MM.1S (cell line): ENCODE measurements at places on chromosomes 5 and 9.

DNA sequence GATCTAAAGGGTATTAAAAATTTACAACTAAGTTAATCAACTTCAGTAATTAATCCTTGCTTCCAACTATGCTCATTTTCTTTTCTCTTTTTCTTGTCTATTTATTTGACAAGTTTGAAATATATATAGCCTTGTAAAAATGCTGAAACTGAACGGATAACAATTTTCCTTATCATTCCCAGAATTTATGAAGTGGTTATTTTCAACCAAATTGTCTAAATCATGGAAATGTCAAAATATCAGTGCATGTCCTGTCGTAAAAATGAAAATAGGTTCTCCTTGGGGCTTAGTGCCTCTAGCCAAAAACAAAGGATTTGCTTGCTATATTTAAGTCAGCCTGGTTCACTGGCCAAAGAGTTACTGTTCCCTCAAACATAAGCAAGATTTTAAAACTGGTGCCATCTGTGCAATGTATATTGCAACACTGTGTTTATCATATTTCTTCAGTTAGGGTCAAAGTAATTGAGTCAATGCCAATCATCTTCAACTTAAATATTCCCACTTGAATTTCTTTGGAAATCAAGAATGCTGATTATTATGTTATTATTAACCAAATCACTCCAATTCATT is 798.3 kb downstream of the MAT2B start:
- H3K4me1 ChIP-seq = peaks cover 17% of the 10 kb centered on the region
- no peak overlapping the region for H3K27ac ChIP-seq
- no peaks in the 10 kb centered on the region for H3K36me3 ChIP-seq
- no peak overlapping the region for H3K4me3 ChIP-seq

DNA sequence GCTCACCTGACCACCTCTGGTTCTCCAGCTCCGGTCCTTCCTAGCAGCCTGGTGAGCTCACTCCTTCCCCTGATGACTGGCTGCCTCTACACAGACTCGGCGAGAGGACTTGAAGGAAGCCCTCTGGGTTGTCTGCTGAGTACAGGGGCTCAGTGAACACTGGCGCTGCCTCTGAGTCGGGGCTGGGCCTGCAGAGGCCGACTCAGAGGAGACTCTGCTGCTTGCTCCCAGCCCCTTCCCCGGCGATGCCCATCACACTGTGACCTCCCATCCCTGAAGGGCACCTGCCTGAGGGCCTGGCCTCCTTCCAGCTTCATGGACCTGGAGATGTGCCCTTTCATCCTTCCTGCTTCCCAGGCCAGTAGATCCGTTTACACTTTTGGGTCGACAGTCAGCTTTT is 22.0 kb downstream of the CRB2 start:
- no peak for DNase-seq
- peaks cover 31% of the 10 kb centered on the region for H3K27me3 ChIP-seq
- no peaks in the 10 kb centered on the region for H3K4me1 ChIP-seq
- H3K4me3 ChIP-seq = no peak overlapping the region
- H3K36me3 ChIP-seq = no peaks in the 10 kb centered on the region
- H3K27ac ChIP-seq = no peak overlapping the region

- no peak for DNase-seq
- H3K4me1 ChIP-seq = peaks cover 20% of the 10 kb centered on the region
- no peaks in the 10 kb centered on the region for H3K27me3 ChIP-seq
- H3K4me3 ChIP-seq = no peak overlapping the region
- H3K36me3 ChIP-seq = no peaks in the 10 kb centered on the region
- no peak overlapping the region for H3K27ac ChIP-seq
Observed at GRCh38 chr9:136880651-136881050, 5.7 kb upstream of the TRAF2 start.

DNA sequence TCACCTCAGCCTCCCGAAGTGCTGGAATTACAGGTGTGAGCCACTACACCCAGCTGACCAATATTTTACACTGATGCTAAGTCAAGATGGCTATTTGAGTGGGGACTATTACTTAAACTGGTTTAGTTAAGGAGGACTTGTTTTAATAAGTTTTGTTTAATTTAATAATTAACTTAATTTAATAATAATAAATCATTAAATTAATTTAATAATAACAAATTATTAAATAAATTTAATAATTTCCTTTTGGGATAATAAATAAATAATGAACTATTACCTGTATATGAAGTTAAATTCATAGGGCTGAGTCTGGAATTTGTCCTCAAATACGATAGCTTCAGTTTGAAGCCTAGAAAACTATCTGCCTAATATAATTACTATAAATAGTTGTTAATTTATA is 665.1 kb upstream of the COX7C start:
- H3K36me3 ChIP-seq = no peaks in the 10 kb centered on the region
- H3K27me3 ChIP-seq = no peaks in the 10 kb centered on the region
- H3K27ac ChIP-seq = no peak overlapping the region
- H3K4me3 ChIP-seq = no peak overlapping the region
- no peak for DNase-seq

DNA sequence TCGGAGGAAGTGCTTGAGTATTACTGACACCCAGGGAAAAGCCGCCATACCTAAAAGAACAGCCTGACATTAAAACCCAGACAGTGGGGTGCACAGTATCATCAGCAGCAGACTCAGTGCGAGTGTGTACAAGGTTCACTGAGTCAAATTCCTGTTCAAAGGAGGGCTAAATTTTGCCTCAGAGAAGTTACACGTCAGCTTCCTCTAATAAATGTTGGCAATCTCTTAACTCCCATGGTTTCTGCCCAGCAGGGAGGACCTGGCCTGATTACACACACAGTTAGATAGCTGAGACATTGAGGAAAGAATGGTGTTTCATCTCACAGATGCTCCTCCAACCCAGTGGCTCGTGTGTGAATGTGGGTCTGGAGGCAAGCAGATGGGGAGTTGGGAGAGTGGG is 38.2 kb downstream of the NIPSNAP3B start:
- DNase-seq = no peak
- no peak overlapping the region for H3K4me3 ChIP-seq
- H3K27ac ChIP-seq = no peak overlapping the region
- no peaks in the 10 kb centered on the region for H3K27me3 ChIP-seq
- no peaks in the 10 kb centered on the region for H3K4me1 ChIP-seq

- H3K4me1 ChIP-seq = peaks cover 27% of the 10 kb centered on the region
- no peak for DNase-seq
- H3K36me3 ChIP-seq = no peaks in the 10 kb centered on the region
Observed at GRCh38 chr9:81080900-81081299, 608.4 kb downstream of the TLE1 start.

GRCh38 chr9:108885643-108886348 is 23.7 kb downstream of the ACTL7A start:
- H3K4me1 ChIP-seq = peaks cover 19% of the 10 kb centered on the region
- DNase-seq = peak; percentile 92
- no peak overlapping the region for H3K27ac ChIP-seq
- H3K4me3 ChIP-seq = no peak overlapping the region

- H3K4me3 ChIP-seq = no peak overlapping the region
- DNase-seq = no peak
- H3K4me1 ChIP-seq = no peaks in the 10 kb centered on the region
- no peaks in the 10 kb centered on the region for H3K36me3 ChIP-seq
- no peaks in the 10 kb centered on the region for H3K27me3 ChIP-seq
Observed at GRCh38 chr5:33312571-33313549, 127.9 kb upstream of the TARS1 start.

DNA sequence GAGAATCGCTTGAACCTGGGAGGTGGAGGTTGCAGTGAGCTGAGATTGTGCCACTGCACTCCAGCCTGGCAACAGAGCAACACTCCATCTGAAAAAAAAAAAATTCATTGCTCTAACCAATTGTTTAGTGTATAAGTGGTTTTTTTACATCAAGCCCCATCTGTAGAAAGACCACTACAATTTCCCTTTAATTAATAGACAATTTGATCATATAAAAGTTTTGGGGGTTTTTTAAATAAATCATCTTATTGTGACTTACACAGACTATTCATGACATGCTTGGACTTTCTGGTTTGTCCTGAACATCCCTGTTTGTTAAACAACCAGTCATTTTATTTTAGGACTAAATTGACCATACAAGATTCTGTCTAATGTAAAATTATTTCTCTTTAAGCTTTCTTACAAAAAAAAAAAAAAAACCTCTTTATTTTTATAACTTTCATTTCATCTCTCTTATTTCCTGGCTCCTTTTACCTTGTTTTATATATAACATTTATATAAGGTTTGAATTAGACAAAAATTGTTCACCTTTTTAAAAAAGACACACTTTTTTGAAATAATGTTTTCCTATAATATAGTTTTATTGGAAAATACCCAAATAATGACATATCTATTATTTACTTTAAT is 9.8 kb upstream of the FANCC start:
- no peak for DNase-seq
- no peaks in the 10 kb centered on the region for H3K4me1 ChIP-seq
- H3K36me3 ChIP-seq = no peaks in the 10 kb centered on the region

- no peak overlapping the region for H3K27ac ChIP-seq
- no peak for DNase-seq
Observed at GRCh38 chr9:1829719-1830118, 185.4 kb upstream of the SMARCA2 start.

- H3K27me3 ChIP-seq = no peaks in the 10 kb centered on the region
- no peak overlapping the region for H3K27ac ChIP-seq
- no peak overlapping the region for H3K4me3 ChIP-seq
- H3K4me1 ChIP-seq = no peaks in the 10 kb centered on the region
- no peak for DNase-seq
- no peaks in the 10 kb centered on the region for H3K36me3 ChIP-seq
Observed at GRCh38 chr5:51194671-51195070, 188.6 kb upstream of the ISL1 start.

GRCh38 chr9:133682818-133683585 is 46.8 kb downstream of the DBH start:
- H3K36me3 ChIP-seq = no peaks in the 10 kb centered on the region
- no peak for DNase-seq
- no peaks in the 10 kb centered on the region for H3K4me1 ChIP-seq
- H3K27me3 ChIP-seq = peaks cover 97% of the 10 kb centered on the region
- no peak overlapping the region for H3K27ac ChIP-seq

- H3K27me3 ChIP-seq = no peaks in the 10 kb centered on the region
- no peak overlapping the region for H3K4me3 ChIP-seq
- no peak for DNase-seq
- no peak overlapping the region for H3K27ac ChIP-seq
Observed at GRCh38 chr5:156419661-156420060, 92.7 kb downstream of the SGCD start.

DNA sequence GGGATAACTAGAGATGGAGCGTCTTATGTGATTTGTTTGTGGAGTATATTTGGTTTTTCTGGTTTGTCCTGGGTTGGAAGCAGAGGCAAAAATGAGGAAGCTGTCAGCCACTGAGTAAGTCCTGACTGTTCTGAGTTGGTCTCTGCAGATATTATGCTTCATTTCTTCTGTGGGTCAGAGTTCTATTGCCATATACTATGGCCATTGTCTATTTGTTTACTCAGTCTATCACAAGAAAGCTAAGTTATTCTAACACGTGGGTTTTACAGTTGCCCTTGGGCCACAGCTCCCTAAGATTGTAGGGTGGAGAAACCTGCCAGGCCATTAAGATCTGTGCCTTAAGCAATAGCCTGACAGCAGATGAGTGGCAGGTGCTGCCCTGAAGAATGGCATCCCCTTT is 3.0 kb upstream of the CTSV start:
- DNase-seq = no peak
- no peak overlapping the region for H3K4me3 ChIP-seq
- no peaks in the 10 kb centered on the region for H3K4me1 ChIP-seq
- H3K36me3 ChIP-seq = no peaks in the 10 kb centered on the region
- no peak overlapping the region for H3K27ac ChIP-seq

DNA sequence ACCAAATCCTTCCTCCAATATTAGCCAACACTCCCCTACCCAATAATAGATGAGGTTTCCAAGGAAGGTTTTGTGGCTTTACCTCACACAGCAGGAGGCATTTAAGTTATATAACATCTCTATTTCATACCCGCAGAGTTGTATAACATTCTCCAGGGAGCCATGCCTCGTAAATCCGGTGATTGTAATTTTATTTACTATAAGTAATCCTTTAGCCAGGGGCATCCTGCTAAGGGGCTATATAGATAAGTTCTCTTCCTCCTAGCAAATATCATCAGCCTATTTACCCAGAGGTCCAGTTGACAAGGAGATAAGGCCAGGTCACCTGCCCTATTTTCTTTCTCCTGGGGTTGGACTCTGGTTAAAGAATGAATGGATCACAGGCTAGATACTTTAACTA is 2051.0 kb downstream of the EFNA5 start:
- H3K27me3 ChIP-seq = no peaks in the 10 kb centered on the region
- no peak overlapping the region for H3K4me3 ChIP-seq
- DNase-seq = no peak

DNA sequence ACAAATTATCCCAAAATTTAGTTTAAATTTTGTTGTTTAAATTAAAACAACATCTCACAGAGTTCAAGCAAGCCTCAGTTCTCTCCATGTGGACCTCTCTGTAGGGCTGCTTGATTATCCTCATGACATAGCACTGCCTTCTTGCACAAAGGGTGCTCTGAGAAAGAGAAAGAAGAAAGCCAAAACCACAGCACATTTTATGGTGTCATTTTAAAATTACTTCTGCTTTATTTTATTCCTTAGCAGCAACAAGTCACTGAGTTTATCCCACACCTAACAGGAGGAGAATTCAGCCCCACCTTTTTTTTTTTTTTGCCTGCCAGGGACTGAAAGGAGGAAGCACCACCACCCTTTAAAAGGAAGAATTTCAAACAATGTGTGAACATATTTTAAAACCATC is 12.8 kb upstream of the KCNV2 start:
- no peak for DNase-seq
- H3K4me1 ChIP-seq = no peaks in the 10 kb centered on the region
- no peak overlapping the region for H3K4me3 ChIP-seq
- H3K36me3 ChIP-seq = no peaks in the 10 kb centered on the region
- H3K27me3 ChIP-seq = no peaks in the 10 kb centered on the region
- no peak overlapping the region for H3K27ac ChIP-seq

DNA sequence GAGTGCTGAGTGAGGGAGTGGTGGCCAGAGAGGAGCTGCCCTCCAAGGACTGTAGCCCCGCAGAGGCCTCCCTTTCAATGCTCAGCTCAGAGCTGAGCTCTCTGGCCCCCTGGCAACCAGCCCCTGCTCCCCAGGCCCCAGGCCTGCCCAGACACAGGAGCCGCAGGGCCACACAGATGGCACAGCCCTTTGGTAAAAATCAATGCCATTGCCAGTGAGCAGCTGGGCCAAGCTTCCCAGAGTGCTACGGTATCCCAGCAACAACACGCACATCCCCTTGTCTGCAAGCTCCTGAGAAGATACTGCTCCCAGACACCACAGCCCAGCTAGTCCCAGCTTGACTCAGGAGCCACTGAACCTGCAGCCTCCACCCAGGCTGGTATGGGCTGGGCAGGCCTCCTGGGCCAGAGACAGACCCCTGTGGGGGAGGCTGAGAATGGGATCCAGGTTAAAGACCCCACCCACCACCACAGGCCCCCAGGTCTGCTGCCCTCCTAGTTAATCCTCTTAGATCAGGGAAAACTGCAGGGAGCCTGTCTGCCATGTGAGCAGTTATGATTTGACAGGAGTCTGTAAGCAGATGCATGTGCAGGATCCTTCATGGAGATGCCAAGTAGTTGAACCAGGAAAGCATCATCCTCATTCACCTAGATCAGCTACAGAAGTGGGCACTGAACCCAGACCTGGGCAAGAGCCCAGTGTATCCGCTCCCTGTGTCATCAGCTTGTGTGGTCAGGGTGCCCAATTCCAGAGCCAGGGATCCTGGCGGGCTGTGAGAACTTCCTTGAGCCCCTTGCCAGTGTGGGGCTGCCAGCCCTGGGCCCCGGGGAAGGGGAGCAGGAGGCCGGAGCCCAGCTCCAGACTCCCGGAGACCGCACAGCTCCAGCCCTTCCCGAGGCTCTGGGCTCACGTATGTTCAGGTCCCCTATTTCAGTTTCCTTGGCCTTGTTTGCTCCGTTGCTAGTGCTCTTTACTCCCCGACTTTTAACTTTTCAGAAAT is 26.7 kb upstream of the ADAMTS2 start:
- no peaks in the 10 kb centered on the region for H3K36me3 ChIP-seq
- no peak overlapping the region for H3K27ac ChIP-seq
- DNase-seq = no peak
- H3K27me3 ChIP-seq = peaks cover 4% of the 10 kb centered on the region
- H3K4me3 ChIP-seq = no peak overlapping the region
